ENCODE measurements at places on chromosomes 6 and 20.

DNA sequence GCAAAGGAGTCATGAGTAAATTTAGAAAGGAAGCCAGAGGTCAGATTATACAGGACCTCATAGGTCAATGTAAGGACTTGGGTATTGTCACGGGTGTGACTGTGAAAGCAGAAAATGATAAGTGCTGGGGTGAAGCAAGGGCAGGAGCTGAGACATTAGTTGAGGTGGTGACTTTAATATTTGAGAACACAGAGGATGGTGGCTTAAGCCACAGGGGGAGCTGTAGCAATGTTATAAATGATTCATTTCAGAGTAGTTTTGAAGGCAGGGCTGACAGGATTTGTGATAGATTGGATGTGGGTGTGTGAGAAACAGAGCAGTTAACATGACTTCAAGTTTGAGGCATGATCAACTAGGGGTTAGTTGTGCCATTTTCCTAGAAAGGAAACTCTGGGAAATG, 659.9 kb downstream of the EPM2A start:
- DNase-seq: no peak

DNA sequence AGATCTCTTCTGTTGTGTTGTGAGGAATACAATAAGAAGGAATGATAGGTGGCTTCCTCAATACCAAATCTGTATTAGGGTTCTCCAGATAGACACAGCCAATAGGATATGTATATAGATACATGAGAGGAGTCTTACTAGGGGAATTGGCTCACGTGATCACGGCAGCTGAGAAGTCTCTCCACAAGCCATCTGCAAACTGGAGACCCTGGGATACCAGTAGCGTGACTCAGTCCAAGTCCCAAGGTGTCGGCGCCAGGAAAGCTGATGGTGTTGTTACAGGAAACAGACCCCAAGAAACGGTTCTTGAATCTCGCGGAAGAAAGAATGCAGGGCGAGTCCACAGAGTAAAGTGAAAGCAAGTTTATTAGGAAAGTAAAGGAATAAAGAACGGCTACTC, 61.4 kb downstream of the SYTL3 start:
- no peak for DNase-seq

- no peak for DNase-seq
Measured at GRCh38 chr6:6654599-6655575, 66.4 kb downstream of the LY86 start.

- DNase-seq: no peak
Measured at GRCh38 chr6:132675002-132675401, 16.0 kb upstream of the TAAR1 start.

DNA sequence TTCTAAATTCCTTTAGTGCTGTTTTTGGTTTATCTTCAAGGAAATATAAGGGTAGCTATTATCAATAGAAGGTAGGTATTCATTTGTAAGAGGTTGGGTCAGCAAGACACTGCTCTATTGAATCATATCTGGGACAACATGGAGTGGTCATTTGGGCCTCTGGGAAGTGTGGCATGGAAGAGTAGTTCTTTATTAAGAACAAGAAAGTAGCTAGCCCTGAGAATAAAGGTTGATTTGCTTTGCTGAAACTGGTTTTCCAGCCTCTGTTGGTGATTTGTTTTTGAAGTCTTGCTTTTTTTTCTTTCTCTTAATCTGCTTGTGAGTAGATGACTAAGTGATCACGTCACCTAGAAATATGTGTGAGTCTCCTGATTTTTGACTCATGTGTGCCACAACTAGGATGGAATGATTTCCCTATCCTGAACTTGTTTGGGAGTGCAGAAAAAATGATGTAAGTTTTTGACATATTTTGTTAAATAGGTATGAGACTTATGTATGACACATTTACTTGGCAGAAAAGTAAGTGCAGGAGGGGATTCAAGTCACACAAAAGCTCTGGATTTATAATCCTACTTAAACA, 381.8 kb downstream of the CENPW start:
- no peak for DNase-seq

- DNase-seq: no peak
Measured at GRCh38 chr20:31823360-31824124, 4.4 kb downstream of the MYLK2 start.

Data from NCI-H1105 treated with DMSO at 0.1 percent for 48 hours (cell line).